Stimulated activated CD8-positive, alpha-beta memory T cell treated with anti-CD3 and anti-CD28 coated beads, Interleukin-12 subunit alpha, Interleukin-12 subunit beta, amount 100 ng/mL, for 4 hours (primary cell): ENCODE measurements at places on chromosomes 12 and 14.

DNA sequence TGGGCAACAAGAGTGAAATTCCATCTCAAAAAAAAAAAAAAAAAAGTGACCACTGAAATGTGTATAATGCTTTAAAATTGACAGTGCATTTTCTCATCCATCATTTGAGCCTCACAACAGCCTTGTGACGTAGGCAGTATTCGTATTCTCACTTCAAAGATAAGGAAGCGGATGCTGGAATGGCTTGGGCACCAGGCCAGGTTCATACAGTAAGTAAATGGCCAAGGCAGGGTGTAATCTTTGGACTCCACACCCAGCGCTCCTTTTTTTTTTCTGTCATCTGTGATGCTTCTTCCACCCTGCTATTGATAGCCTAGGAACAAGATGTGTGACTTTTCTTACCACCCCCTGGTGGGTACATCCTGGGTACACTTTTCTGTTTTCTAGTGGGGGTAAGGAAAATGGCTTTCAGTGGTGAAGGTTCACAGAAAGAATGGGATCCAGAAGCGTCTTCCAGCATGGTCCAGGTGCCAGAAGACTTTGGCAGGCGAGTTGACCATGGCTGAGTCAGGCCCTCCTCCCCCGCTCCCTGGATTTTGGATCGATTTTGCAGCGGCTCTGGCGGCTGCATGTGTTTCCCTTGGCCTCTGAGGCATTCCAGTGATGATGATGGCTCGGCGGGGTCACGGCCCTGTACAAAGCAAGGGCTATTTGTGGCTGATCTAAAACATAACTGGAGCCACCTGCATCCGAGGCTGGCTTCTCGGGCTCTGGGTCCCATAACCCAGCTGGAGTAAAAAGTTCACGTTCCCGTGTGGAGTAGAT is 110.6 kb downstream of the CACNA1C start:
- no peak for DNase-seq

GRCh38 chr12:121668750-121669520 is 519 bp downstream of the MORN3 start:
- peak; percentile 28 for DNase-seq

- no peak for DNase-seq
These were observed 17.4 kb downstream of the FAM181A start for GRCh38 chr14:93944348-93945069.

DNA sequence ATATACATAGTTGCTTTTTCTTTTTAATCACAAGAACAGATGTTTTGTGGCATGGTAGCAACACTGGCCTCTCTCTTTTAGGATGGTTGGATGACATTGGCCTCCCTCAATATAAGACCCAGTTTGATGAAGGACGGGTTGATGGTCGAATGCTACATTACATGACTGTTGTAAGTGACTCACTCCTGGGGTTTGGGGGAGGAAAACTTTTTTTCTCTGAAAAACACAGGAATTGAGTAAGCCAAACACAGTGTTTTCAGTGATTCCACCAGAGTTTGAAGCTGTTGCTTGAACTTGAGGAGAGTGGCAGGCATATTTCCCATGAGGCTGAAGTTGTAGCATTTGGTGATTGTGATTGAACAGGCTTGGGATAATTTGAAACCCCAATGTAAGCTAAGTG is 13.7 kb upstream of the REP15 start:
- DNase-seq: no peak

DNA sequence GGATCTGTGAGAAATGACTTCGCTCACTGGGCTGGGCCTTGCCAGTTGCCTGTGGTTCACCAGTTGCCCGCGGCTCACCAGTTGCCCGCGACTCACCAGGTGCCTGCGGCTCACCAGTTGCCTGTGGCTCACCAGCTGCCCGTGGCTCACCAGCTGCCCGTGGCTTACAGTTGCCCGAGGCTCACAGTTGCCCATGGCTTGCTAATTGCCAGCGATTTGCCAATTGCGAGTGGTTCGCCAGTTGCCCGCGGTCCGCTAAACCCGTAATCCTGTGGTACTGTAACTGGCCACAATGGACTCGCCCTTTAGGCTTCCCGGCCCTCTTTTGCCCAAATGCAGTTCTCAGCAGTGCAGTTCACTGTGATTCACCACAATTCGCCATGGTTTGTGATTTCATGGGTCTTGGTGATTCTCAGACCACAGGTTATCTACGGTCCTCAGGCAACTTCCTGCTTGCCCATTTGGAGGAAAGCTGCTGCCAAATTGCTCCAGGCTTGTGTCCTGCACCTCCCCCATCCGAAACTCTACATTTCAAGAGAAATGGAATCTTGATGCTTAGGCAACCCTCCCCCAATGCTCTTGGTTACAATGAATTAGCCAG is 15.0 kb upstream of the MEG3 start:
- no peak for DNase-seq

DNA sequence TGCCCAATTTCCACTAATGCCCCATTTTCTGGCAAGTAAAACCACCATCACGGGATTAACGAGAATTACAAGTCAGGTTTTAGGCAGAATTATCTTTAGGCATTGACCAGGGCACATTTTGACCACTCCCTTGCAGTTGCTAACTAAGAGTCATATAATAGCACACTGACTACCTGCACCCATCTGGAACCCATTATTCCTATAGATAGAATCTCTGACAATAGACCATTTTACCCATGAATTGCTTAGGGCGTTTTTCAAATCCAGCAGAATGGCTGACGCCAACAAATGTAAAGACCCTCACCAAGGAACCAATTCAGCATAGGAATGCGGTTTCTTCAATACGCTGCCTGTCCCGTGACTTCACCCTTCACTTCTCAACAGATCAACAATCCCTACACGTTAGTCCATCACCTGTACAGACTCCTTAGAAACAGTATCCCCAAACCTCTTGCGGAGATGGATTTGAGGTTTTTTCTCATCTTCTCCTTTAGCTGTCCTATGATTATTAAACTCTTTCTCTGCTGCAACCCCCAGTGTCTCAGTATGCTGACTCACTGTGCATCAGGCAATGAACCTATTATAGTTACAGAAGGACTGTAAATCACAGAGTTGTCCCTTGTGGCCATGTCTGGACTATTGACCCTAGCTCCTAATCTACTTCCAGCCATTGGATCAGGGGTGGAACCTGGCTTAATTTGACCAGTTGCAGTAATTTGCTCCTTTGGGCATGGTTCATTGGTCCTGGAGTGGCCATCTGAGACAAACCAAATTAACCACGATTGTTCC is 177.3 kb upstream of the PLXNC1 start:
- DNase-seq: no peak

DNA sequence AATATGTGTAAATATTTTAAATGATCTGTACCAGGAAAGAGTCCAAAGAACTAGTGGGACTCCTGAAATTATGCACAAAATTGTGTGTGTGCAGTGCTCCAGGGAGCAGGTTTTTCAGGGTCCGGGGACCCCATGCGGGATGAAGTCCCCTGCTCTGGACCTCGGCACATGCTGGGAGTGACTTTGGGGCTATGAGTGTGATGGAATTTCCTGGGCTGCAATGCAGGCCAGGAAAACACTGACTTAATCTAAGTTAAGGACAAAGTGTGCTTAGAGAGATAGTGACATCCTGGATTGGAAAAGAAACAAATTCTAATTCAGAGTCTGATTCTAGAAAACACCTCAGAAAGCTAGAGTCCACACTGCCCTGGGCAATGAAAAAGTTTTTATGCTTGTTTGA is 6.2 kb upstream of the MYH6 start:
- no peak for DNase-seq

DNA sequence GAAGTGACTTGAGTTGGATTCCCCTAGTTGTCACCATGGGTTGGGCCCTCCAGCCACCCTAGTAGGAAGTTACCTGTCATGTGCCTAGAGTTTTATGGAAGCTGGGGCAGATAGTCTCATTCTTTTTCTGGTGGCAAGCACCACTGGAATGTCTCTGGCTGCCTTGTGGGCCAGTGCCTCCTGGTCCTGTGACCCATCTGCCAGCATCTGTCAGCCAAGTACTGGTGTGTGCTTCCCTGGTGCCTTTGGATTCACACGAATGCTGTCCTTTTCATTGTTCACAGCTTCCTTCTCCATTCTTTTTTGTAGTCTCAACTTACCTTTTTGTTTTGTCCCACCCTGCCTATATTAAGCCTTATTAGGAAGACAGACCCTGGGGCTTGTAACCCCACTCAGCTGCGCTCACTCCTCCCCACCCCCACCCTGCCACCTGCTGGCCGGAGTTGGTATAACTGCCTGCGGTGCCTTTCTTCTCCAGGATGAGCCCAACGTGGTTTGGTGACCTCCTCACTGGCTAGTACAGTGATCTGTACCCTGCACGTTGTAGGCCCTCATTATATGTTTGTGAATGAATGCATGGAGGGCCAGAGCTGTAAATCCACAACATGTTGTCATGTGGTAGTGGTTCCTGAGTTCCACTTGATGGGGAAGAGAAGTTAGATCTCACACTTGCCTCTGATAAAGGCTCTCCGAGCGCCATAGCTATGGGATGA is 125.7 kb downstream of the TSPAN9 start:
- DNase-seq: peak; percentile 13

- DNase-seq: no peak
These were observed 2.8 kb downstream of the TMX1 start for GRCh38 chr14:51242545-51243490.

- DNase-seq: no peak
These were observed 4.0 kb downstream of the KCNA5 start for GRCh38 chr12:5047729-5048128.

GRCh38 chr12:124904306-124905098 is 9.9 kb downstream of the UBC start:
- no peak for DNase-seq

DNA sequence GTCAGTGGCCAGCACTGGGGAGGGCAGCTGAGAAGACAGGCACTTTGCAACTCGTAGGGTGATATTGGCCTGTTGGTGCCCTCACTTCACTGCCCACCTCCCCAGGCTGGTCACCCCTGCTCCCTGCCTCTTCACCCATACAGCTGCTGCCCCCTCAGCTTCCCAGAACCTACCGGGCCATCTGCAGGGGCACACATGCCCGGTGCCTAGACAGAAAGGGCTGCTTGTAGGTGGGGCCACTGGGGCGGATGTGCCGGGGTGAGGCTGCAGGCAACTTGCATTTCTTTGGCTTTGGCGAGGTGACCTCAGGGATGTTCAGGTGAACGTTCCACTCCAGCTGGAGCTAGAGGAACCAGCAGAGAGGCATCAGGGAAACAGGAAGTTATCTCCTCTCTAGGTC is 17.2 kb downstream of the FAM186B start:
- no peak for DNase-seq

DNA sequence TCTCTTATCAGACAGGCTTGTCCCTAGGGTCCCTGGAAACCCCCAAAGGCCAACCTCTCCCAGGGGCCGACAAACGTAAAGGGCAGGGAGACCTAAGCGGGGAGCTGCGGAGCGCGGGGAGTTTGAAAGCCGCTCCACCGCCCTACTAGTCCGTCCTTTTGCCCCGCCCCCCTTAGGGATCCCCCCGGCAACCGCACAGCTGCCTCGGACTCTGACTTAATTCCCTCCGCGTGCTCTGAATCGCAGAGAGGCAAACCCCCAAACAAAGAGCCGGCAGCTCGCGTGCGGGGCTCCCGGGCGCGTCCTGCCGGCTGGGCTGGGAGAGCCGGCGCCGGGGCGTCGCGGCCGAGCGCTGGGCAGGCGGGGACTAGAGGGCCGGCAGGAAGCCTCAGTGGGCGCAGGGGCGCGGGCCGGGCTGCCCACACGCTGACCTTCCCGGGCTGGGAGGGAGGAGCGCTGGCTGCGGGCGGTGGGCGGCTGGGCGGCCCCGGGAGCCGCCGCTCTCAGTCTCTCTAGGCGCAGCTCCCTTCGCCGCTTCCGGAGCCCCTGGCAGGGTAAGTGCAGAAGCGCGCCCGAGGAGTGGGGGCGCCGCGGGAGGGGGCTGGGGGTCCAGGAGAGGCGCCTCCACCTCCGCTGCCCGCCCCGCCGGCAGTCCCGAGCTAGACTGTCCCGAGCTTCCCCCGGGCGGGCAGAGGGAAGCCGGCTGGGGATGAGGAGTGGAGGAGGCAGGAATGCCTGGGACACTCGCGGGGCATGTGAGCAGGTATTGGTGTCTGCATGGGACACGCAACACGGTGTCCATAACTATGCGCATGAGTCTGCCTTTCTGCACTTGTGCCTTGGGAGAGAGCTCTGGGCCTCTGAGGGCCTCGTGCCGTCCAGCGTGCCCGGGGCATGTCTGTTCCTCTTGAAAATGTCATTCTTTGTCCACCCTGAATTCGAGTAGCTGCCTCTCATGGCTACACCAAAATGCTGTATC is at the start of gene TSPAN11:
TSPAN11 (plus strand) TSS at position 506 of the 979 bp plus-strand sequence. CDS start 27,244 bp downstream, outside the sequence.
- no peak for DNase-seq

DNA sequence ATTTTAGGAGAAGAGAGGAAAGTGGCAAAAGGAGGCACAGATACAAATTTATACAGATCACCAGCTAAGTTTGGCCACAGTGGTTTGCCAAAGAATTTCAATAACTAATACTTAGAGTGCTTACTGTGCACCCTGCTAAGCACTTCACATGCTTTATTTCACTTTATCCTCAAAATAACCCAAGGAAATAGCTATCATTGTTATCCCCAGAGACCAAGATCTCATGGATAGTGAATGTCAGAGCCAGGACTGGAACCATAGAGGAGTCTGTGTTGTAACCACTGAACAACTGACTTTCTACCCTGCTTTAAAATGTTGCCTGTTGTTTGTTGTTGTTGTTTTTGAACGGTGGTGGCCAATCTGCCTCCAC is 1.3 kb upstream of the TCP11L2 start:
- DNase-seq: no peak

- no peak for DNase-seq
These were observed 7.7 kb downstream of the ANKRD33 start for GRCh38 chr12:51895378-51896135.

- DNase-seq: no peak
These were observed 776.9 kb downstream of the SLC6A15 start for GRCh38 chr12:84135586-84136279.

GRCh38 chr12:44206045-44206444 is 370.2 kb downstream of the TMEM117 start:
- no peak for DNase-seq

GRCh38 chr12:106245767-106246166 is 2.1 kb downstream of the CKAP4 start:
- no peak for DNase-seq

DNA sequence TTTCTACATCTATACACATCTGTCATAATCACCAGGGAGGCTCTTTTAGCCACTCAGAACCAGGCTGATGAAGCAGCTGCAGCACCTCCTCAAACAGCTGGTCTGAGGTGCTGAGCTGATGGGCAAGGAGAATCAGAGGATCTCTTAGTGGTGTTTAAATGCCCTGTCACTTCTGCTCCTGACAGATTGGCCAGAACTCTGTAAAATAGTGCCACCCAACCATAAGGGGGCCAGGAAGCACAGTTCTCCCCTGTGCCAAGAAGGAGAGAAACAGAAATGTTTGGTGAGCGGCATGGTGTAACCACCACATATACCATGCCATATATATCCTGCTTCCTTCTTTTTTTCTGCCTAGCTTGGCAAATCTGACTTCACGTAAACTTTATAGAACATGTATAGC is 12.8 kb downstream of the SOCS2 start:
- no peak for DNase-seq

DNA sequence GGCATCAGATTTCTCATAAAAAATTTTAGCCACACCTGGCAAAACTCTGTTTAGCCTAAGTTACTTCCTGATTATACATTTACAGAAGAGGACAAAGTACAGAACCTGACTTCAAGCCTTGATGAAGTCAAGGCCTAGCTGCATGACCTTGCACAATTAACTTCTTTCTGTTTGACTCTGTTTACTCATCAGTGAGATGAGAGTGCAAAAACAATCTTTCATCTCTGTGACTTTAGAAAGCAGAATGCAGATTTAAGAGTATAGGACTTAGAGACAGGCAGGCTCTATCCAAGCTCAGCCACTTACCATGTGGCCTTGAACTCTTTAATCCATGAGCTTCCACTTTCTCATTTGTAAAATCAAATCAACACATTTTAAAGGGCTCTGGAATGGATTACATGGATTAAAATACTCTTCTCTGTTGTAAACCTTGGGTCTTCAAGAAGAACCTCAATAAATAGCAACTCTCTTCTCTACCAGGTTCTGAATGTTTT is 1178.9 kb downstream of the FLRT2 start:
- DNase-seq: no peak
